Activated naive CD4-positive, alpha-beta T cell (primary cell): ENCODE measurements at places on chromosomes 3 and 15.

GRCh38 chr3:153343988-153344782 lies 182.2 kb downstream of the RAP2B start:
- no peak for DNase-seq

- DNase-seq: no peak
Observed at GRCh38 chr3:53949541-53949940, 57.9 kb upstream of the SELENOK start.

DNA sequence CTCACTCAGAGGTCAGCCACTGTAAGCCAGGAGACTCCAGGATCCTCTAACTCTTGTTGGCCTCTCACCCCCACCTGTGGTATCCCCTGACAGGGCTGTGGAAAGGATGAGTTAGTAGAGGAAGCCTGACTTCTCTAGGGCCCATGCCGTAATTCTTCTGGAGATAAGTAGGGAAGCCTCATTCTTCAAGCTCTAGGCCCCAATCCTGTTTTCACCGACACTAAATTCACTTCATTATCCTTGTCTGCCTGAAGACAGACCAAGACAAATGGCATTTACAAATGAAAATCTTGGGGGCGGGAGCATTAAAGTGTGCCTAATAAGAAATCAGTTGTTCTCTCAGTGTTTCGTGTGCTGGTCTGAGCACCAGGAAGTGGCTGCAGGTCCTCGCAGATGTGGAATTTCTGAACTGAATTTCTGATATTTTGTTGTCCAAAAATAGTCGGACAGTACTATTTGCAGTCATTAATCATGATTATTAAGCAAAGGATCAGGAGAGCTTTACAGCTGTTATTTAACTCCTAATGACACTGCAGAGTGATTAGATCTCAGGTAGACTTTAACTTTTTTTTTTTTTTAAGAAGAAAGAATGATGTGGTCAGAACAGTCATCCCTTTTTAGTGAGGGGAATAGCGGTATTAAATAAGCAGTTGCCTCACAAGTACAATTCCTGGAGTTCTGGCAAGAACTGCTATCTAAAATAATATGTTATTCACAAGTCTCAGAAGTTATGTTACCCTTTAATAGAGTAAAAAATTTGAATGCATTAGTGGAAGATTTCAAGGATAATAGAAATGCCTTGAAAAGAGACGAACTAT lies 58.4 kb downstream of the RBMS3 start:
- no peak for DNase-seq

- DNase-seq: no peak
Observed at GRCh38 chr3:66416556-66417304, 84.1 kb downstream of the LRIG1 start.

DNA sequence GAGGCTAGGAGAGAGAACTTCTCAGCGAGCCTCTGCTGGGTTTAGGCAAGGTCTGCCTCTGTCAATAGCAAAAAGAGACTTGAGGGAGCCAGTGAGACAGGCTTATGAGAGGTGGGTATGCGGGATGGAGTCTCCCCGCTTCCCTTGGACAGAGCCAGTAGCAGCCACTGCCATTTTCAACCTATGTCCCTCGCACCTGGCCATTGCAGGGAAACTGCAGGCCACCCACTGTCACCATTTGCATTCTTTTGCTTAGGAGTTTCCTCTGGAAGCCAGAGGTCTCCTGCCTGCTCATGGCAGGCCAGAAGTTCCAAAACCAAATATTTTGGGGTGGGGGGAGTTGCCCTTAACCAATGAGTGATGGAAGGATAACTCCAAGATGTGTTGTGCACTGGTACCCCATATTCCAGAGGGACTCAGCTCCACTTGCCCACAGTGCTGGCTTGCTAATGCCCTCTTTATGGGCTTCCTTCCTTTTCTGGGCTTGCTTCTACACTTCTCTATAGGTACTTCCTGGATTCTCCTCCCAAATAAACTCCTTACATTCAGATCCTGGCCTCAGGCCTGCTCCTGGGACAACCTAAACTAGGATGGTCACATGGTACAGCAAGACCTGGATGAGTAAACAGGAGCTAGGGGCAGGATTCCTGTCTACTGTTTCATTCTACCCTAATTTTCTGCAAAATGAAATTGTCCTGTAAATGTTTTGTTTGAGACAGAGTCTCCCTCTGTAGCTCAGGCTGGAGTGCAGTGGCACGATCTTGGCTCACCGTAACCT lies 108.9 kb upstream of the PROK2 start:
- no peak for DNase-seq

DNA sequence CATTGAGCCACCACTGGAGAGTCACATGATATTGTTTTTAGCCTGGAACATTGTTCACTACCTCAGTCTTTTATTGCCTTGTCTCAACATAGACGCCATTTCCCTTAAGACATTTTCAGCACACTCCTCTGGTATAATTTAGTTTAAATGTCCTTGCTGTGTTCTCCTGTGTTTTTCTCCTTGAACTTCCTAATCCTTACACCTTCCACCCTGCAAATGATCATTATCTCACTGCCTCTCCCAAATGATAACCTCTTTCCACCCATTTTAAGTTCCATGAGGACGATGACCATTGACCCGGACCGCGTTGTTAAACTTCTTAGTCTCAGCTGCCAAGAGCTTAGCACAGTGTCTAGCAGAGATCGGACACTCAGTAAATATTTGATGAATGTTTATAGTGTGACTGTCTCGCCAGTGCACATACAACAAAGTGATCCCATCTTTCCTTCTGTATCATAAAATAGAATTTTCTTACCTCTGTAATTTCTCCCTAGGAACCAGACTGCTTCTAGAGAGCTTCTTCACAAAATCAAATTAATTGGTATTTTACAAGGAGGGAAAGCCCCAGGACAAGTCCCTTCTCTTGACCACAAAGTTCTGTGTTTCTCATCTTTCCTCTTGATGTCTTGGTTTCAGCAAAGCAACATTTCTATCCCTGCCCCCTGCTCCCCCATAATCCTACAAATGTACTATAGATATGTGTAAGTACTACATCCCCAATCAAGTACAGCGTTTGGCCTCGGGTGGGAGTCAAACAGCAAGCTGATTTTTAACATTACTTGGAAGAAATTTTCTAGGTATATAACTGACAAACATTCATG lies 429.6 kb downstream of the LPP start:
- no peak for DNase-seq

DNA sequence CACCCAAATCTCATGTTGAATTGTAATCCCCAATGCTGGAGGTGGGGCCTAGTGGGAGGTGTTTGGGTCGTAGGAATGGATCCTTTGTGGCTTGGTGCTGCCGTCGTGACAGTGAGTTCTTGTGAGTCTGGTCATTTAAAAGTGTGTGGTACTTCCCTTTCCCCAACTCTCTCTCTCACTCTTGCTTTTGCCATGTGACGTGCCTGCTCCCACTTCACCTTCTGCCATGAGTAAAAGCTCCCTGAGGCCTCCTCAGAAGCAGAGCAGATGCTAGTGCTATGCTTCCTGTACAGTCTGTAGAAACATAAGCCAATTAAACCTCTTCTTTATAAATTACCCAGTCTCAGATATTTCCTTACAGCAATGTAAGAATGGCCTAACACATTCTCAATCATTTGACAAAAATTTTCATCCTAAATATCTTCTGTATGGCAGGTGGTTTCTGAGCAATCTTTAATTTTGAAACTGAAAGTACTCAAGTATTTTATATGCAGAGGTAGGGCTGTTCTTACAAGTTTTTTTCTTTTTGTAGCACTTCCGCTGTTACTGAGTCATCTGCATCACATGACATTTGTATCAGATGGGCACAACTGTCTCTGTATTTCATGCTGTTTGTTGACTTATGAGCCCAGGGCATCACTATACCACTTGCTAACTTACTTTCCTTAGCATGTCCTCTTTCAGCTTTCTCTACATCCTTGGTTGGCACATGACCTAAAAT lies 8.8 kb downstream of the RPL39L start:
- DNase-seq: no peak

DNA sequence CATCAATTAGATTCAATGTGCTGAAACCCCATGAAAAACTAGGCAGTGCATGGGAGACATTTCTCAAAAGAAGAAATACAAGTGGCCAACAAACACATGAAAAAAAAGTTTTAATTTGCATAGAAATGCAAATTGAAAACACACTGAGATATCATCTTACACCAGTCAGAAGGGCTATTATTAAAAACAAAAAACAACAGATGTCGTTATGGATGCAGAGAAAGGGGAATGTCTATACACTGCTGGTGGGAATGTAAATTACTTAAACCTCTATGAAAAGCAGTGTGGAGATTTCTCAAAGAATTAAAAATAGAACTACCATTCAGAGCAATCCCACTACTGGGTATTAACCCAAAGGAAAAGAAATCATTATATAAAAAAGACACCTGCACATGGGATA lies 98.7 kb downstream of the CCNL1 start:
- no peak for DNase-seq

GRCh38 chr15:22980189-22981050 lies at the start of gene CYFIP1:
Gene CYFIP1 (minus strand): TSS chr15:22980368. CDS start chr15:22947285, 33,083 bp downstream.
- no peak for DNase-seq

GRCh38 chr15:44308415-44308814 lies 19.9 kb downstream of the GOLM2 start:
- DNase-seq: no peak

- no peak for DNase-seq
Observed at GRCh38 chr15:60222404-60222803, 175.4 kb downstream of the ANXA2 start.

GRCh38 chr3:76582632-76583378 lies 457.1 kb upstream of the ROBO2 start:
- no peak for DNase-seq

GRCh38 chr15:70439304-70439877 lies 324.0 kb downstream of the UACA start:
- no peak for DNase-seq

- DNase-seq: no peak
Observed at GRCh38 chr15:60328852-60329443, 68.8 kb downstream of the ANXA2 start.

DNA sequence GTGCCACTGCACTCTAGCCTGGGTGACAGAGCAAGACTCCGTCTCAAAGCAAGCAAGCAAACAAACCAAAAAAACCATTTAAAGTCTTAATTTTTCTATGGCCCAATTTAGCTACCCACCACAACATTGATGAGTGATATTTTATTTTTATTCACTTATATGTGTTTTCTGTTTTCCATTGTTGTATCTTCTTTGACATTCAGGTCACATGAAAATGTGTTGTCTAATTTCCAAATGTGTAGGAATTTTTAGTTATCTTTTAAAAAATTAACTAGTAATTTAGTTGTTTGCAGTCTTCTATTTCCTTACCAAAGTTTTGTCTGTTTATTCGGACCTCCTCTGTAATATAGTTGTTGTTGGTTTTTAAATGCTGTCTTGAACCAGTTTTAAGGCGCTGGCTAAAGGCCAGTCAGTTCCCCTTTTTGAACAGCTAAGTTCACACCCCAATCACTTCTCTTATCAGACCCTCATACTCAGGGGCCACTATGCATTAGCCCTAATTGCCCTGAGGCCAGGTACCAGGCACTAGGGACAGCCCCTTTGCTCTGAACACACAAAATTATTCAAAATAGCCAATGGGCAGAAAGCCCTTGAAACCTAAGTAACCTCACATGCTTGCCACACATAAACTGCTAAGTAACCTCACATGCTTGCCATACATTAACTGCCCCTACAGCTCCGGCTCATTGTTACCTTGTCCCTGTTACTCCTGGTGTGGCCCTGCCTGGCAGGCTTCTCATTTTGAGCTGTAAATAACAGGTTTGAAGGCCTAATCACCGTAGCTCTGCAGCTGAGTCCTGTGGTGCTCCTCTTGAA lies 4.3 kb upstream of the CCR4 start:
- DNase-seq: no peak

- no peak for DNase-seq
Observed at GRCh38 chr3:149085828-149086231, 503 bp downstream of the HLTF start.

DNA sequence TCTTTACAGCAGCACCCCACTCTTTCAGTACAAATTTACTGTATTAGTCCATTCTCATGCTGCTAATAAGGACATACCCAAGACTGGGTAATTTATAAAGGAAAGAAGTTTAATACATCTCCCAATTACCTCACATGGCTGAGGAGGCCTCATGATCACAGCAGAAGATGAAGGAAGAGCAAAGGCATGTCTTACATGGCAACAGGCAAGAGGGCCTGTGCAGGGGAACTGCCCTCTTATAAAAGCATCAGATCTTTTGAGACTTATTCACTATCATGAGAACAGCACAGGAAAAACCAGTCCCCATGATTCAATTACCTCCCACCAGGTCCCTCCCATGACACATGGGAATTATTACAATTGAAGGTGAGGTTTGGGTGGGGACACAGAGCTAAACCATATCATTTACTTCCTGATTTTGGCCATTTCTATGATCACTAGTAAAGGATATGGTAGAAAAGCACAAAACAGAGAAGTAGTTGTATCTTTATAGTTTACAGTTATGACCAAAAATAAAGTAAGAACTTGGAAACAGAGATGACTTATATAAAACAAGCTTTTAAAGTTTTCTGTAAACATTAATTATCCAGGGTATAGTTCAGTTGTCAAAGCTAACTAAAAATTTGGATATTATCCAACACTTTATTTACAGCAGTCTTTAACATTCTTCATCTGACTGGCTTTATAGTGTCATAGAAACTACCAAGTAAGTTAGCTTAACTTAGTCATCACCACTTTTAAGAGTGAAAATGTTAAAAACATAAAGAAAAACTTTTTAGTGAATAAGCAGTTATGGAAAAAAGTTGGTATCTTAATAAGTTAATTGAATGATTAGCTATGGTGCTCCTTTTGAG lies 40.2 kb downstream of the P2RY1 start:
- DNase-seq: no peak

DNA sequence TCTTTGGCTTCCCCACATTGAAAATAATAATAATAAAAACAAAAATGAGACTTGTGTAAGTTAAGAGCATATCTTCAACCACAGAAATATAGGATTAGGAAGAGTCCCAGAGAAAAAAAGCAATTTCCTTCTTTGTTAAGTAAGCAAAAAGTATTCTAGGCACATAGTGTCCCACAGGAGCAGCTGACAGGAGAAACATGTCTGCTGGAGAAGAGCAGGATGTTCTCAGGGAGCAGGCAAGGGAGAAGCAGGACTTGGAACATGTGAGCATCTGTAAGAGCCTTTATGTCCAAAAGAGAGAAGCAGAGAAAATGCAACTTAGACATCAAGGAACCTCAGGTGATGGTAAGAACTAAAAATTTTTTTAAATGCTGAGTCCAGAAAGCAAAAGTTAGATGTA lies 39.0 kb downstream of the TTC23 start:
- DNase-seq: no peak

DNA sequence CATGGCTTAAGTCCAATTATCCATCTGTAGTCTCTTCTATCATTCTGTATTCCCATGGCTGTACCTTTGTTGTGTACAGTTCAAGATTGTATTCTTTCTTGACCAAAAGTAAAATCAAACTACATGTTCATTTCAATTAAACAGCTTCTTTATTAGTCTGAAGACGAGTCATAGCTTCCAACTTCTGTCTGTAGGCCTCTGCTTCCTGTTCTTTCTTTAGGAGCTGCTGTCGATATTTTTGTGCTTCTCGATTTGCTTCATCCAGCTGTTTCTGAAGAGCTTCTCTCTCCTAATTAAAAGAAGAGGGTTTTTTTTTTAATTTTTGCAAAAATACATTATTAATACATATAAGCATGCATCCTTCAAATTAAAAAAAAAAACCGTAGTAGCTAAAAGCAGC lies 13.0 kb upstream of the HDC start:
- no peak for DNase-seq

- no peak for DNase-seq
Observed at GRCh38 chr3:68121287-68121686, 466.9 kb upstream of the SUCLG2 start.

GRCh38 chr15:64023220-64023619 lies 23.1 kb downstream of the DAPK2 start:
- DNase-seq: no peak

- DNase-seq: no peak
Observed at GRCh38 chr3:116367761-116368395, 77.4 kb downstream of the LSAMP start.
